ENCODE measurements at places on chromosomes 16 and 17.

DNA sequence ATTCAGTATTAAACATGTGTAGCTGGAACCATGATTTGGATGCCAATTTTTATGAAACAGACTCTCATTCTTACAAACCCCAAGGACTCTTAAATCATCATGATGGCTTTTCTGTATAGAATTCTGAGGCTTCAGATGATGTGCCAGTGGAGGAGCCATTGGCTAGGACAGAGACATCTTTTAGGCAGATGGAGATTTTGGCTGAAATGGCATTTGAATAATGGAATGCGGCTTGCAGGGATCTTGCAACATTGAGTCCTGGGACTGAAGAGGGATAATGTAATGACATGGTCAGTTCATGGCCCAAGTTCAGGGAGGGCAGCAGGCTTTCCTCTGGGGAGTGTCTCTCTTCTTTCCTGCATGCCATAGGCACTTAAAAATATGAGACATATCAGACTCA, 172.4 kb downstream of the ABCA8 start:
- no peak for DNase-seq

GRCh38 chr16:18834864-18835263, 33.5 kb upstream of the ARL6IP1 start:
- no peak for DNase-seq

GRCh38 chr17:29074488-29074887, 31.5 kb downstream of the PIPOX start:
- DNase-seq, result no peak

DNA sequence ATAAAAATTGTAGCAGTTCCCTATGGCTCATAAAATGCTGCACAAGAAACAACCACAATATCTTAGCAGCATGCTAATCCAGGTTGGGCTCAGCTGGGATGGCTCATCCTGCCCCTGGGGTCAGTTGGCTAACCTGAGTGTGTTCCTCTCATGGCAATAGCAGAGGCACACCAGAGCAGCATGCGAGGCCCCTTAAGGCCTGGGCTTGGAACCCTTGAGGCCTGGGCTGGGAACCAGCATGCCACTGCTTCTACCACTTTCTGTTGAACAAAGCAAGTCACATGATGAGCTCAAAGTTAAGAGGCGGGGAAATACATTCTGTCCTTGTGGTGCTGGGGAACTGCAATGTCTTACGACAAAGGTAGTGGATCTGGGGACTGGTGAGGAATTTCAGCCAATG, 154.4 kb upstream of the FOXF1 start:
- DNase-seq, result no peak

GRCh38 chr16:87131996-87132345, 185.2 kb downstream of the C16orf95 start:
- DNase-seq, result no peak

DNA sequence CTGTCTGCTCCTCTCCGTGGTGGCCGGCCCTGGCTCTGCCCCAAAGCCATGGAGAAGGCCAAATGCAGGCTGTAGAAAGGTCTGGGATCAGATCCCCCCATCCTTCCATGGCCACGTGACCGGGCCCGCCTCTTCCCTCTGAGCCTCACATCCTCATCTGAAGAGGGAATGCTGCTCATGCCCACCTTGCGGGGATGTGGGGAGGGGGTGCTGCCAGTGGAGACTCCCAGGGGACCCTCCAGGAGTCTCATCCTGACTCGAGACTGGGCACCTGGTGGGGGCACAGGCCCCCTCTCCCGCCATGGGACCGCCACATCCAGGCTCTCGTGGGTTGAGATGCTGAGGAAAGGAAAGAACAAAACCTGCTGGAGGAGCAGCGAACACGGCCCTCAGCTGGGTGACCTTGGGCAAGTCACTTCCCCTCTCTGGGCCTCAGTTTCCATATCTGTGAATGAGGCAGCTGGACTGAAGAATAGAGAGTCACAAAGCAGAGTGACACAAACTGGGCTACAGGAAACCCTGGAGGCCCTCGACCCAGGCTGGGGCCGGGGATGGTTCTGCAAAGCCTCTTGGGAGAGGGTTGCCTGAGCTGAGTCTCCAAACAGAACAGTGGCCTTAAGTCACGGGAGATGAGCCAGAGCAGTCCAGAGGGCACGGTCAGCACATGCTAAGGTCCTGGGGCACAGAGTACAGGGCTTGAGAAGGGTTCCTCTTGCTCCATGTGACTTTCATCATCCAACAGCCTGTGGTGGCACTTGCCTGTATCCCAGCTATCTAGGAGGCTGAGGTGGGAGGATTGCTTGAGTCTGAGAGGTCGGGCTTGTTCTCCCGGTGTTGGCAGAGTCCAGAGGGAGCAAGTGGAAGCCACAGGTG, 30.1 kb downstream of the SOCS1 start:
- DNase-seq, result no peak

GRCh38 chr17:42744806-42745617, at the start of gene EZH1:
EZH1 (minus strand) TSS chr17:42745040; CDS start chr17:42728941, 16,099 bp downstream.
- DNase-seq, result peak; percentile 99

- peak; percentile 96 for DNase-seq
Measured at GRCh38 chr17:5069724-5070123, 8.5 kb upstream of the ZFP3 start.

GRCh38 chr17:46978489-46979146, 435 bp downstream of the RPRML start:
- no peak for DNase-seq

Measured in COLO829 (cell line).